ENCODE measurements at places on chromosomes 1 and 21.
A peak's percentile ranks its signal among the peaks of the same experiment; 100 is the strongest.

- DNase-seq = peak; percentile 17
Observed at GRCh38 chr1:158179301-158180041, 1.2 kb upstream of the CD1D start.

- DNase-seq = no peak
Observed at GRCh38 chr1:67705735-67706453, 20.9 kb downstream of the GADD45A start.

GRCh38 chr1:227786673-227787512 is 28.6 kb upstream of the PRSS38 start:
- DNase-seq = no peak

- DNase-seq = no peak
Observed at GRCh38 chr1:155313261-155313660, 4.6 kb downstream of the FDPS start.

GRCh38 chr1:218281285-218281684 is 3.8 kb upstream of the RRP15 start:
- DNase-seq = no peak

- peak; percentile 46 for DNase-seq
Observed at GRCh38 chr1:150168960-150169601, 19.4 kb downstream of the PLEKHO1 start.

DNA sequence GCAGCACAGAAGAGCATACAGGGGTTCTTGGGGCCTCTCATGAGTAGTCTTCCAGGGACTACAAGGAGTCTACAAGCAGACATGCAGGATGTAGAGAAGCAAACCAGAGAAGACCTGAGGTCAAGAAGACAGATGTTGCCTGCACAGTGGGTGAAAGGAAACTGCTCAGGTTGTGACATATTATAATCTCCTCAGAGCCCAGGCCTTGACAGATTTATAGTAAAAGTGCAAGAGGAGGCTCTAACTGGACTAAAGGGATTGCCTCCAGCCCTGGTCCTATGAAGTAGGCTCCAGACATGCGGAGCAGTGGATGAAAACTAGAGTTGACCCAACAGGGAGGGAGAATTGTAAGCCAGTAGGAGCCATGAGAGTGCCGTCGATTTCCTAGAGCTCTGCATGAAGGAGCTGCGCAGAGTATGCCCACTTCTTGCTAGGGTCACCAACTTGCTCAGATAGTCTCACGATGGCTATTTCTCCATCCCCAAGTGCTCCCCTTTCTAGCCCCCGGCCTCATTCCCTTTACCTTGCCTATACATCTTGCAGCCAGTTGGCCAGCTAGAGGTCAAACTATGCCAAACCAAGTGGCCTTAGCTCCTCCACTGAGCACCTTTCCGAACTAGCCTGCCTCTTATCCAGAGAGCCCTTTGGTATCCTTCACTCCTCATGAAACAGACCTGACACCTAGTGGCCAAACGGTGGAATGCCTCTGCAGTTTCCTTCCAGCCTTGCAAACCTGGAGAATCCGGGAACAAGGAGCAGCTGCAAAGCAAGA is 36.2 kb upstream of the IPO9 start:
- peak; percentile 49 for DNase-seq

GRCh38 chr1:70361727-70362398 is 7.3 kb upstream of the ANKRD13C start:
- no peak for DNase-seq

DNA sequence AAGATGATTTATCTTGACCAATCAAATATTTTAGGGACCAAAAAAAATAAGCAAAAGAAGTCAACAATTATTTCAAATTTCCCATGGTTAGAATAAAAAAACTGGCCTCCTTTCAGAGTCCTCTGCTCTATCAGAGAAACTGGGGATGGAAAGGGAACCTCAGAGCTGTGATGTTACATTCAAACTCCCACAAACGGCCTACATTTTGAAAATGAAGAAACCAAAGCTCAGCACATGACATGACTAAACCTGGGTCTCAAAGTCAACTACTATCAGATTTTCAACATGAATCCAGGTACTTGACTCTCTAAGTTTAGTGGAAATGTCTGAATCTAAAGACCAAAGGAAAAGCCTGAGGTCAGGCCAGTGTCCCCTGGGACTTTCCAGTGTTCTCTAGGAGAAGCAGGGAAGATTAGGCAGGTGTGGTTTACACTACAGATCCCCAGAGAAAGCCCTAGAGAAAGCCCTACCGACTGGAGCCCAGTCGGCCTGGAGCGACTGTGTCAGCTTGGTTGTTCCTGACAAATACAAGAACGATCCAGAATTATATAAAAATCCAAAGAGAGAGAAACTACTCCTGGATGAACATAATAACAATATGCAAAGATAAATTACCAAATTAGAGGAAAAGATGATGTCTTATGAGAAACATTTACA is 24.8 kb downstream of the JAK1 start:
- no peak for DNase-seq

DNA sequence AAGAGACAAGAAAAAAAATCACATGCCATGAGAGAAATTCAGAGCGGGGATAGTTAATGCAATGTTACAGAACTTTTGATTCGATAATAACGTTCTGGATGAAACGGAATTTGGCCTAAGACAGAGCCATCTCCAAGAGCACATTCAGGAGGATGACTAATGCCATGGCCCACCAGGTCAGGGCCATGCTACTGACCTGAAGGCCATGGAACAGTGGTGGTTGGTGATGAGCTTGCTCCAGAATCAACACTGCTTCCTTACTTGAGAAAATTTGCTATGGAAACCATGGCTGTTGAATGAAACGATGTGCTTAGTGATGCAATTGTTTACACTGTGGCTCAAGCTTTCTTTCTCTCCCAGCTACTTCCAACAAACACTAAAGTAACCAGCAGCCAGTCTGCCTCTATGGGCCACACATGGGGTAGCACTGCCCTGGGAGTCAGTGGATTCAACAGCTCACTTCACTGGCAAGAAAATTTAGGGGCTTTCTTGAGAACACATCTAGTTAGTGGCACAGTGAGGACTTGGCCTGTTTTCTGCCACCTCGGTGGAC is 299.1 kb downstream of the PCP4 start:
- no peak for DNase-seq

DNA sequence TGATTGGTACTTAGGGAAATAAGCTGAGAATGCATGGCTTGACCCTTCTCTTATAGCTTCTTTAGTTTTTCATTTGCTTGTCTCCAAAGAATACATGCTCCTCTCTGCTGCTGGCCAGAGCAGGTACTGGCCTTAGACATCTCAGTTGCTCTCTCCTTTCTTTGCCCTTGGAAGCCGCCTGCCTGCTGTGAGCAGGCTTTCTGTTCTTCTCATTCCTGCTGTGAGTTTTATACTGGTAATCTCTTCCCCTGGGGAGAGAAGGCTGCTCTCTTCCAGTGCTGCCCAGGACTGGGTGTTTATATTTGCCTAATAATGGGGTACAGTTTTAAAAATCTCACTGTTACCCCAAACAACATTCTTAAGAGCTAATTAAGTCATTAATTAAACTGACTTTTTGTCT is 323.5 kb upstream of the LRRC7 start:
- no peak for DNase-seq

- peak; percentile 61 for DNase-seq
Observed at GRCh38 chr1:39711104-39711965, 20.1 kb upstream of the HPCAL4 start.

GRCh38 chr1:59375321-59376220 is 78.7 kb downstream of the FGGY start:
- DNase-seq = no peak

GRCh38 chr1:219422811-219423598 is 189.9 kb downstream of the ZC3H11B start:
- no peak for DNase-seq

DNA sequence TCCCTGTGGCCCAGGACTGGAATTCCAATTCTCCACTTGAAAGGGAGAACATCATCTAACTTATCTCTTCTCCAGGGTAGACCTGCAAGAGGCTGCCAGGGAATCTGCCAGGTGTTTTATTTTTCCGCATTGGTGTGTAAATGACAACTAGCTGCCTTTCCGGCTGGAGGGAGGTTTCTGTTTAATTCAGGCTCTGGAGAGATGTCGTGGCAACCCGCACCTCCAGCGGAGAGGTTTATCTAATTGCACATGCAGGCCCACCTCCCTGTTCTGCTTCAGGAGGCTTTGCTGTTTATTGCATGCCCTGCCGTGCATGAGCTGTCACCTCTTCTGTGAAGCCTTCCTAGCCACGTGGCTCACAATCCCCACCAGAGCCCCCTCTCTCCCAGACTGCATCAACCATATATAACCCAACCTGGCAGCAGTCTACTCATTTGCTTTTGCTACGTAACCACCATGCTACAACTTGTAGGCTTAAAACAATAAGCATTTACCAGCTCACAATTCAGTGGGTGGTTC is 151.6 kb downstream of the C1orf94 start:
- no peak for DNase-seq

GRCh38 chr1:173648880-173649605 is 13.9 kb downstream of the TEX50 start:
- DNase-seq = no peak

DNA sequence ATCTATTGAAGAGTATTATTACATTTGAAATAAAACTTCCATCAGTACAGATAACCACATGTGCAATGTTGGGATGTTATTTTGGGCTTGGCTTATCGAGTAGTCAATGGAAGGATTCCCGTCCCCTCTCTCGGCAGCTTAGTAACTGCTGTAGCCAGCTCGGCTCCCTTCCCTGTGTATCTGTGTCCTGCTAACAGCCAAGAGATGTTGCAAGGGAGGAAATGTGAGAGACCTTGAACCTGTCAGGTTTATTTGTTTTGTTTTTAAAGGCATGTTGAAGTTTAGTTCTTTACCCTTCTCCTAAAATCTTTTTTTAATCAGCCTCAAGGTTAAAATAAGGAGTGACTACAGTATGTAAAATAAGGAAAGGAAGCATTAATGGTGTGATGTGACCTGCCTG is 13.6 kb upstream of the TARS2 start:
- DNase-seq = no peak

DNA sequence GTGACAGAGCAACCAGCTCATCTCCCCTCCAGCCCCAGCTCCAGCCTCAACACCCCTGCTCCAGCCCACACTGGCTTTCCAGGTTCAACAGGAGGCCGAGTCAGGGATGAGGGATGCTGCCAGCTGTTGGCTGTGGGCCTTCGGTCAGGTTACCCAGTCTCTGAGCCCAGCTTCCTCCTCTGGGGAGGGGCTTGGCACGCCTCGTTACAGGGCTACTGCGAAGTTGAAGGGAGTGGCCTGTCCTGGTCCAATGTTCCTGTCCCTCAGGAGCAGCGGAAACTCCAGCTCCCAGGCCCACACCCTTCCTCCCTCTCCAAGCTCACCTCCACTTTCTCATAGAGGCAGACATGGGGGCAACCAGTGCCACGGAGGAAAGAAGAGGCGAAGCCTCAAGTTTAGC is 15.1 kb upstream of the TAS1R2 start:
- DNase-seq = no peak

- DNase-seq = no peak
Observed at GRCh38 chr1:71002709-71003475, 44.7 kb downstream of the PTGER3 start.

GRCh38 chr1:15696956-15697521 is 12.9 kb downstream of the PLEKHM2 start:
- DNase-seq = no peak

- DNase-seq = no peak
Observed at GRCh38 chr21:38758501-38759214, 47.1 kb upstream of the ETS2 start.

DNA sequence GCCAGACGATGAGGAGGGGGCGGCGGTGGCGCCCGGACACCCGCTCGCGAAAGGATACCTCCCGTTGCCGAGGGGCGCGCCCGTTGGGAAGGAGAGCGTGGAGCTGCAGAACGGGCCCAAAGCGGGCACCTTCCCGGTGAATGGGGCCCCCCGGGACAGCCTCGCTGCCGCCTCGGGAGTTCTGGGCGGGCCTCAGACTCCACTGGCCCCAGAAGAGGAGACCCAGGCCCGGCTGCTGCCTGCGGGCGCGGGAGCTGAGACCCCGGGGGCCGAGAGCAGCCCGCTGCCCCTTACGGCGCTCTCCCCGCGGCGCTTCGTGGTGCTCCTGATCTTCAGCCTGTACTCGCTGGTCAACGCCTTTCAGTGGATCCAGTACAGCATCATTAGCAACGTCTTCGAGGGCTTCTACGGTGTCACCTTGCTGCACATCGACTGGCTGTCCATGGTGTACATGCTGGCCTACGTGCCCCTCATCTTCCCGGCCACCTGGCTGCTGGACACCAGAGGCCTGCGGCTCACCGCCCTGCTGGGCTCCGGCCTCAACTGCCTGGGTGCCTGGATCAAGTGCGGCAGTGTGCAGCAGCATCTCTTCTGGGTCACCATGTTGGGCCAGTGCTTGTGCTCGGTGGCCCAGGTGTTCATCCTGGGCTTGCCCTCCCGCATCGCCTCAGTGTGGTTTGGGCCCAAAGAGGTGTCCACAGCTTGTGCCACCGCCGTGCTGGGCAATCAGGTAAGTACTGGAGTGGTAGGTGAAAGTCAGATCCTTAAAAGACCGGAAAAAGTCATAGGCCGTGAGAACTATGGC is 588 bp downstream of the FLVCR1 start:
- no peak for DNase-seq

DNA sequence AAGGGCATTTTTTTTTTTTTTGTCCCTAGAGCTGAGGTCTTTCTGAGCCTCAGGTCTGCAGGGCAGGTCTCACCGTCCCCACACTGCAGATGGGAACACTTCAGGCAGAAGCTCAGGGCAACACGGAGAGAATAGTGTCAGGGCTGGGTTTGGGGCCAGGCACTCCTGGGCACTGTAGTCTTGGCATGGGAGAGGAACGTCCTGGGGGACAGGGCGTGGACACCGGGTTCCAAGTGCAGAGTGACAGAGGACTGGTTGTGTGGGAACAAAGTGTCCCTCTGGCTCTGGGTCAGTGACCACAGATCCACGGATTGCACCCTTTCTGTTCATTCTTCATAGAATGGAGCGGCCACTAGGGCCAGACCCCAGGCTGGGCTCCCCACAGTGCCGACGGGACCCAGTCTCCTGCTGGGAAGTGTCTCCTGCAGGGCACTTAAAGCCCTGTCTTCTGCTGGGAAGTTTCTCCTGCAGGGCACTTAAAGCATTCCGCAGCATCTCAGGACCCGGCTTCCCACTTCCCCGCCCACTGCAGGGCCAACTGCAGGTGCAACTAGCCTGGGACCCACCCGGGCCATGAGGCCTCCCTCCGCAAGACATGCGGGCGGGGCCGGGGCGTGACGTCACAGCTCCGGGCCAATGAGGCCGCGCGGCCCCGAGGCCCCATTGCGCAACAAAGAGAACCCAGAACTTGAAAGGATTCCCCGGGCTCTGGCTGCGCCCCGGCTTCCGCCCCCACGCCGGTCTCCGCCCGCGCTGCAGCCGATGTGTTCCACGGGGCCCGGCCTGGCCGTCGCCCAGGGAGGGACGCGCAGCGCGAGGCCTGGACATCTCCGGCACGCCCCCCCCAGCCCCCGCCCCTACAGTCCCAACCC is 1.2 kb downstream of the GPR153 start:
- DNase-seq = peak; percentile 50

- DNase-seq = no peak
Observed at GRCh38 chr21:44648557-44649311, 2.5 kb downstream of the KRTAP10-11 start.

Measured in hematopoietic multipotent progenitor cell treated with erythropoietin and hydrocortisone succinate and interleukin-3 and kit ligand, for 15 days (in vitro differentiated cells).